Activated CD4-positive, alpha-beta T cell treated with anti-CD3 and anti-CD28 coated beads, Interleukin-2, amount 10 ng/mL, durations not matched to agents 24 days and 14 days (primary cell): ENCODE measurements at places on chromosomes 3 and 15. TPM values are rescaled to one million over a fixed set of nuclear protein-coding genes. Genes with fewer than 3 reads are reported as not detected.

CSPG5 gene
- total RNA-seq = 1.7 and 2.0 TPM in 2 replicates

PP2D1 gene
- total RNA-seq = not detected in 2 replicates

GPR149 gene
- not detected in 2 replicates for total RNA-seq

COL8A1 gene
- 0.09 TPM in 1 of 2 replicates, not detected in the other for total RNA-seq

SIDT1 gene
- total RNA-seq = 8.5 and 11.5 TPM in 2 replicates

TMEM158 gene
- total RNA-seq = 0.44 and 0.66 TPM in 2 replicates

TTC23 gene
- total RNA-seq = 4.7 and 6.0 TPM in 2 replicates

HHLA2 gene
- 2.0 and 2.2 TPM in 2 replicates for total RNA-seq

CATSPER2 gene
- 8.9 and 10.0 TPM in 2 replicates for total RNA-seq

TMEM207 gene
- not detected in 2 replicates for total RNA-seq

SPINK8 gene
- total RNA-seq = not detected in 2 replicates

GADL1 gene
- not detected in 2 replicates for total RNA-seq

ERC2 gene
- total RNA-seq = 0.19 TPM in 1 of 2 replicates, not detected in the other

DNA sequence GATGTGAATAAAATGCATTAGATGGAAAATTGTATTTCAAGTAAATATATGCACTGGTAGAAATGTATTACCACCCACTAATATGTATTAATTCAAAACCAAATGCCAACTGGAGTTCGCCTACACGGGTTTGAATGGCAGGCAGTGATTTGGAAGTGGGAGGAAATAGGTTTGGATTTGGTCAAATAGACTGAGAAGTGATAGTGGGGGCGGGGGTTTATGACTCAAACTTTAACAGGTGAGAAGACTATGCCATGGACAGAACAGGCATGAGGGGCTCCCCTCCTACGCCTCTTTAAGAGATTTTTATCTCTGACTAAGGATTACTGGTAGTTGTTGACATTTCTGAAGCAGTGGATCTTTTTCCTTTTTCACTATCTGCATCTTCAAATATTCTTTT is 677.8 kb downstream of the NTRK3 start:
- DNase-seq = no peak

GRCh38 chr3:69201658-69202057 is 79.3 kb upstream of the LMOD3 start:
- no peak for DNase-seq

DNA sequence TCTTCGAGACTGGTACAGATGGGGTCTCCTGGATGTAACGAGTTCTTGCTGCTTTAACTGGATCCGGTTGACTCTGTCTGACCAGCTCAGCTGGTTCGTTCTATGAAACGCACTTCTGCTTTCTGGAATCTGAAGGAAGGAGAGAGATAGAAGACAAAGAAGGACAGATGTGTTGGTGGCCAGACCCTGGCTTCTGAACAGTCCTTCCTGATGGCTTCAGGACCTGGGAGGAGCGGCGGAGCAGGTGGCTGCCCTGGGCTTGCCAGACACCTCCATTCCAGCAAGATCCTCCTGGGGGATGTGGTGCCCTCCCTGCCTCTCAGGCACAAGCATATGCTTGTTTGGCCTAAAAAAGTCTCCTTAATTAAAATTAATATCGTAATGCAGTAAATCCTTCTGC is 99.9 kb downstream of the APBA2 start:
- no peak for DNase-seq

DNA sequence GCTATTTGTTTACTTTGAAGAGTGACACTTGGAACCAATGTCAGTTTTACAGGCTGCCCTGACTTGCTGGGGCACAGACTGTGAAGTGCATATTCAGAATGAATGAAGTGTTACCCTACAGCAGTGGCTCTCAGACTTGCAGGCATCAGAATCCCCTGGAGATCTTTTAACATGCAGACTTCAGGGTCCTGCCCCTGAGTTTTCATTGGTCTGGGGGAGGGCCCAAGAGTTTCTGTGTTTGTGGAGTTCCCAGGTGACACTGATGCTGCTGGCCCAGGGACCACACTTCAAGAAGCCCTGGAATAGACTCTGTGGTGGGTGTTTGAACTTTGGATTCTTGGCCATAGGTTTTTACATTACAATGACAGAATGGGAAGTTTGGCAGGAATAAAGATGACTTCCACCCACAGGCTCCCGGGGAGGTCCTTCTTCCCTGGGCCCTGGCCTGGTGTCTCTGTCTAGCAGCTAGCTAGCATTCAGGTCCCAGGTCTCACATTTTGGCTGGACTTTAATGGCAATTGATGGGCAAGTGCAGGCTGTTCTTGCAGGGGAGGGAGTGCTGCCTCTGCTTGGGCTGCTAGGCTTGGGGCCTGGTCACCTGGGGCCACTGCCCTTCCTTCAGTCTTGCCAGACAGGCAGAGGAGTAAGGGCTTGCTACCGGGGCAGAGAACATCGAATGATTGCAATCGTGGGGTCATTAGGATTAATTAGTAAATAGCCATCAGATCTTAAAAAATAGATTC is 149.0 kb downstream of the APBA2 start:
- no peak for DNase-seq

GRCh38 chr15:67109141-67110034 is 44.0 kb downstream of the SMAD3 start:
- DNase-seq = no peak

- no peak for DNase-seq
These were observed 457.2 kb downstream of the RAP2B start for GRCh38 chr3:153619268-153619667.

GRCh38 chr3:101838691-101839090 is 10.6 kb upstream of the NFKBIZ start:
- no peak for DNase-seq

DNA sequence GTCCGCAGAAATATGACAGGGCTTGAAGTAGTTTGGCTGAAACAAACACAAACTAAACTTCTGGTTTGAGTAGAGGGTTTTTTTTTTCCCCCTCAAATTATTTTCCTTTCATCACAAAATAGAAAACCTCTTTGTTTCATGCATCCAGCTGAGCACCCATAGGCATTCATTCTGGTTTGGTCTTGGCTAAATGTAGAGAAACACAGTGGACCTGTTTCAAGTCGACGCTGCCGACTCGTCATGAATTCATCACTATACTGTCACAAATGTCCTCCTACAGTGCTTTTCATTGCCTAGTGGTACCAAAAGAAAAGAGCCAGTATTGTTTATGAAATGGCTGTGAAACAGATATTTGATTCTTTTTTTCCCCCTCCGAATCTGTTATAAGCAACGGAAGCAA is 52.4 kb upstream of the GYG1 start:
- no peak for DNase-seq

GRCh38 chr3:32733631-32734229 is 48.7 kb downstream of the CNOT10 start:
- no peak for DNase-seq

- peak; percentile 90 for DNase-seq
These were observed 8.6 kb upstream of the SRP14 start for GRCh38 chr15:40047415-40048210.

DNA sequence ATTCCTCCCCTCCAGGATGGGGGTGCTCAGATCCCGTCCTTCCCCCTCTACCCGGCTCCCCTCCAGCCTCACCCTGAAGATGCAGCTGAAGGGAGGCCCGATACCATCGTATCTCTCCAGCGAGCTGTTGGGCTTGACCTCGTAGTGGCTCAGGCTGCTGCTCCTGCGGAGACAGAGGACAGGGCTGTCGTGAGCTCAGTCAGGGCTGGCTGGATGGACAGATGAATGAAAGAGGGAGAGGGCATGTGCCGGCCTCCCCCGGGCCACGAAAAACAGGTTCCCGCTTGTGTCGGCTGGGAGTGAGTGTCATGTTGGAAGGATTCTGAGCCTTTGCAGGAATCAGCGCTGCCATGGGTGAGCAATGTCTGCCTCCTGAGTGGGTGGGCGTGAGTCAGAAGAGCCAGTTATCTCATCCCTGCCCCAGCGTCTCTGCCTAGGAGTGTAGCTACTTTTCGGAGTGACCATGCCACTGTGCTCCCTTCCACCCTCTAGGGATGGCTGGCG is 35.2 kb downstream of the FEM1B start:
- no peak for DNase-seq

DNA sequence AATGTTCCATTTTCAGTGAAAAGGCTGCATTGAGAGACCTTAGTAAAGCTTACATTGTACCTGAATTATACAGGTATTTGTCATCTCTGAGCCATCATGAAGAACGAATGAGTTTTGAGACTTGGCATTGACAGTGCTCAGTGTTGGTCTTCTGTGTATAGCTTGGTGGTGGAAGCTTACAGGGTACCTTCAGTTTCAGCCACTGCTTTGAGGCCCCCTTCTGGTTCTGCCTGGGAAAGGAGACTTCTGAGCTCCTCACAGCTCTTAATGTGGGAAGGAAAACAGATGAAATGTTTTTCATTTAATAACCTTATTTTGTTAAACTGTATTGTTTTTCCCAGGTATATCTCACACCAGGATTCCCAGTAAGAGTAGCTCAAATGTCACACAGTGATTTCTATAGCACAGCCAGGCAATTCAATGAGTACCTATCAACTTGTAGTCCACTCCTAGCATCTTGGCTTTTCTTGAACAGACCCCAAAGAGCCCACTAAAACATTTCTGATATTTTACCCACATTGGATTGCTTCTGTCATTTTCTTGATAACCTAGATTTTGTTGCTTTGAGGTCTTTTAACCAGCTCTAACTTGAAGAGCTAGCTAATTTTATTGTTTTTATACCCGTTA is 5.6 kb downstream of the SERPINI1 start:
- DNase-seq = peak; percentile 75

DNA sequence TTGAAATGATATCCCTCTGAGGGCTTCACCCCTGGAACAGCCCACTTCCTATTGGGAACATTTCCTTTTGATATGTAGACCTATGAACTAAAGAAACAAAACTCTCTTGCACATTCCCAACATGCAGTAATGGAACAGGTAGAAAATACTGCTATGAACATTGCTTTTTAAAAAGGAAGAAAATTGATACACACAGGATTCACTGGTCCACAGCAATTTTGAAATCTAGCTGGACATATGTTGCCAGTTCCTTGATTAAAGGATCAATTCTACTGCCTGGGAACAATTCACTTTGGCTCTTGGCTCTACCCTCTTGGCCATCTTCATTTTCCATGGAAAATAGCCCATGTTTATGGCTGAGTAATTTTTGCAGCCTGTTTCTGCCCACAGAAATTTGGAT is 74.9 kb upstream of the ZNF280D start:
- no peak for DNase-seq

GRCh38 chr15:79339588-79340314 is 28.8 kb downstream of the TMED3 start:
- DNase-seq = no peak

DNA sequence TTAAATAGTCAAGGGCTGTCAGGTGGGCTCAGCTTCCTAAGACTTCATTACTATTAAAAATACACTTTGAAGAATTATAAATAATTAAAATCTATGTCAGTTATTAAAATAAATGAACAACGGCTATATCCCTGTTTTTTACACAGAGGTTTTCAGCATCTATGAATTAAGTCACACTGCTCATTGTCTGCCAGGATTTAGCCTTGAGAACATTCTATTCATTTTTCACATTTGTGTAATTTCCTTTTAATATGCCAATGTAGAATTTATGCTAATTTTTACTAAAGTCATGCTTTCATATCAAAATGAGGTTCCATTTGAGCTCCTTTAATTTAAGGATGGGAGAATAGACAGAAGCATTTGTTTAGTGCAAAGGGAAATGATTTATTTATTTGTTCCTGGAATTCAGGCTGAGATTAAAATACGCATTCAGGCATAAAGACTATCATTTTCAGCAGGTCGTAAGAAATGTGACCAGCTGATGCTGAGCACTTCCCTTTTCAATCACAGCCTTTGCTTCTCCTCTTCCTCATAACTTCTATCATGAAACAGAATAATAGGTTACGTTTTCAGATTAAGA is 345.1 kb downstream of the MFSD1 start:
- DNase-seq = no peak

GRCh38 chr3:53122255-53122932 is 7.8 kb downstream of the RFT1 start:
- no peak for DNase-seq
